ENCODE measurements at places on chromosomes 16 and 17.

DNA sequence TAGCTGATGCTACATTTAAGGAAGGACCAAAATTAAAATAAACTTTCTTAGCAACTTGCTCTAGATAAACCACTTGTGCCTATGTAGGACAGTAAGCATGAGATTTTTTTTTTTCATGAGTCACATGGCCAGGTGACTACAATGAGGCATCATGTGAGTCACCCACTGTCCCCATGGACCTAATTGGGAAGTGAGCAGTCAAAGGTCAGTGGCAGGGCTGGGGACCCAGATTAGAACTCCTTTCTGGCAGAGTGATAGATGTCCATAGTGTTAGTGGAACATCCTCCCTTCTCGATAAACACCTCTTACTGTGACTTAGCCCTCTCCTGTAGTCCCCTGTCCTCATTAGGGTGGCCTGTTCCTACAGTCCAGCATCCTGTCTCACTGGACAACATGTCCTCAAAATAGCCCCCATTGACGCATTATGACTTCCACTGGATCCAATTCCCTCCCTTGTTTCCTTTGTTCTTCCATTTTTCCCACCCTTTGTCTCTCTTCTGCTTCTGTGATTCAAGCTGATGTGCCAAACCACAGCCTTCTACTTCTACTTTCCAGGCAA, 12.4 kb downstream of the ITGB3 start:
- DNase-seq: no peak

DNA sequence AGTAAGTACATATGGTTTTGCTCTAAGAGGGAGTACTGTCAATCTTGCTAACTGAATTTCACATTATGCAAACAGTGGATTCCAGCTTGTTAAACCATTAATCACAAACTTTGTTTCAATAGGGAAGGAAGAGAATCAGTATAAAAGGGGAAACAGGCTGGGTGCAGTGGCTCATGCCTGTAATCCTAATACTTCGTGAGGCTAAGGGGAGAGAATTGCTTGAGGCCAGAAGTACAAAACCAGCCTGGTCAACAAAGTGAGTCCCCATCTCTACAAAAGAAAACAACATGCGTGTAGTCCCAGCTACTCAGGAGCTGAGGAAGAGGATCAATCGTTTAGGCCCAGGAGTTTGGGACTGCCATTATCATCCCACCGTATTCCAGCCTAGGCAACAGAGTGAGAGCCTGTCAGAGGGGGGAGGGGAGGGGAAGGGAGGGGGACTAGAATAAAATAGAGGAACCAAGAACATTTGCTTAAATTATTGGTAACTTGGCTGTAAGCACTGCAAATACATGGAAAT, 65.7 kb downstream of the FBXL20 start:
- no peak for DNase-seq

DNA sequence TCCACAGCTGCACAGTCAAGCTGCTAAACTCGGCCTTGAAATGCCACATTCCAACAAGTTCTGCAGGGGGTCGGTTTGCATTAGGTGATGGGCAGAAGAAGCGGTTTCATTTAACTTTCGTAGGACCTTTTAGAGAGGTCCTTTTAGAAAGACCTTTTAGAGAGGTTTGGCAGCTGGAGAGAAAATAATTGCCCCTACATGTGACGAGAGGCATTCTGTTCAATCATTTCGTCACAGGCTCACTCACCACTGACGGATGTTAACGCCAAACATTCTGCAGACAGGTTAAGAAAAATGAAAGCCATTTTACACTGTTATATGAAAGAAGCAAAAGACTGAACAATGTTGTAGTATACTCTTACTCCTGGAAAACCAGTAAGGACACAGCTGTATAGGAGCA, 76.5 kb upstream of the ZNF423 start:
- DNase-seq: no peak

- no peak for DNase-seq
These were observed 23.8 kb upstream of the KIFC3 start for GRCh38 chr16:57826052-57826451.

DNA sequence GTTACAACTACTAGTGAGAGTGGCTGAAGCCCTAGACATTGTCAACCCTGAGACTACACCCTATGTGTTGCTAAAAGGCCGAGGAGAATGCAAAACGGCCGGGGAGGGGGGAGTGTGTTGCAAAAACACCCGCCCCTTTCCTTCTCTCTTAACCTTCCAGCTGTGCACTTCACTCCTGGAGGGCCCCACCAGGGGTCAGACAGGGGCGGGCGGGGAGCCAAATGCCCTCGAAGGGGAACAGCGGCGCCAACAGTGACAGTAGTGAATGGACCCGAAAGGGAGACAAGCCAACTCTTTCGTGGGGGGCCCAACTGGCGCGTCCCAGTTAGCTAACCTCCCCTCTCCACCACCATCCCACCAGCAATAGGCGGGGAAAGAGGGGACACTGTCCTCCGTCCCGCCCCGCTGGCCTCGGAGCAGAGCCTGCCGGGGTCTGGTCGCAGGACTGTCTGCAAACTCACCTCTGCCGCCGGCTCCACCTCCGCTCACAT, 352 bp downstream of the MARF1 start:
- DNase-seq: peak; percentile 83

- DNase-seq: peak; percentile 95
These were observed at the start of gene TSR1 for GRCh38 chr17:2336215-2336851. Gene TSR1 (minus strand): TSS chr17:2336457. CDS start chr17:2336427, 30 bp downstream.

- DNase-seq: no peak
These were observed 34.9 kb upstream of the LGALS9 start for GRCh38 chr17:27596096-27596495.

- DNase-seq: no peak
These were observed 70.3 kb downstream of the PMP22 start for GRCh38 chr17:15194859-15195277.

DNA sequence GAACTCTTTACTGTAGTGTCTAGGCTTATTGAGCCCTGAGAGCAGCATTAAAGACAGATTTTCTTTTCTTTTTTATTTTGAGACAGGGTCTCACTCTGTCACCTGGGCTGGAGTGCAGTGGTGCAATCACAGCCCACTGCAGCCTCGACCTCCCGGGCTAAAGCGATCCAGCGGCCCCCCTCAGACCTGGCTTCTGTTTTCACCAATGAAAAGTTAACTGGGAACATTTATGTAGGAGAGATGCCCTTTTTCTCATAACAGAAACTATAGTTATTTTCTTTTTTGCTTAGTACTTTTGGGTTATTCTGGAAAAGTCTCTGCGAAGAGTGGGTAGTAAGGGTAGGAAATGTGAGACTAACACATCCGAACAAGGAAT, 1.5 kb downstream of the MAP1LC3B start:
- DNase-seq: no peak

DNA sequence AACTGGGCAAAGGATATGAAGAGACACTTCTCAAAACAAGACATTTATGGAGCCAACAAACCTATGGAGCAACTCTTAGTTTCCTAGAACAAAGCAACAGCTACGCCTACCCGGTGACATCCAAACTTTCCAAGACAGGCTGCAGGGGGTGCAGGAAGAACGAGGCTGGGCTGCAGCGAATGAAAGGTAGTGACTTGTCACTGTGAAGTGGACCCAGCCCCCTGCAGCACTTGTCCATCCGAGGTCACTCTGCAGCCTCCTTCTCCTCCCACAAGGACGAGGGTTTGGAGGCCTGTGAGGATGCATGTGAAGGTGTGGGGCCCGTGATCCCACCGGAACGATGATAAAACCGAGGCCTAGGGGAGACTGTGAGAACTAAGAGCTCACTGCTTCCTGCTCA, 192.6 kb upstream of the RPL38 start:
- no peak for DNase-seq

DNA sequence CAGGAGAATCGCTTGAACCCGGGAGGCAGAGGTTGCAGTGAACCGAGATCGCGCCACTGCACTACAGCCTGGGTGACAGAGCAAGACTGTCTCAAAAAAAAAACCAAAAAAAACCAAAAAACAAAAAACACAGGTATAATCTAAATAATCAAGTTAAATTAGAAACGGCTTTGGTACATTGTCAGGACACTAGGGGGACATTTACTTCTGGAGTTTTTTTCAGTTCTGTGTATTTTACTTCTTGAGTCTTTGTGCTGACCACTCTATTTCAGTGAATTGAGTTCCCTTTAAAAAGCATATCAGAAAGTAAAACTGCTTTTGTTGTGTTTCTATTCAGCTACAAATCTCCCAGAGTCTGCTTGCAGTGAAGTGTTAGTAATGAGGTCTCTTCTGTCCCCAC, 36.3 kb downstream of the DHRS7B start:
- no peak for DNase-seq

- no peak for DNase-seq
These were observed 28.5 kb downstream of the TNS4 start for GRCh38 chr17:40472733-40473452.

- no peak for DNase-seq
These were observed 79.3 kb downstream of the VMP1 start for GRCh38 chr17:59786536-59787319.

DNA sequence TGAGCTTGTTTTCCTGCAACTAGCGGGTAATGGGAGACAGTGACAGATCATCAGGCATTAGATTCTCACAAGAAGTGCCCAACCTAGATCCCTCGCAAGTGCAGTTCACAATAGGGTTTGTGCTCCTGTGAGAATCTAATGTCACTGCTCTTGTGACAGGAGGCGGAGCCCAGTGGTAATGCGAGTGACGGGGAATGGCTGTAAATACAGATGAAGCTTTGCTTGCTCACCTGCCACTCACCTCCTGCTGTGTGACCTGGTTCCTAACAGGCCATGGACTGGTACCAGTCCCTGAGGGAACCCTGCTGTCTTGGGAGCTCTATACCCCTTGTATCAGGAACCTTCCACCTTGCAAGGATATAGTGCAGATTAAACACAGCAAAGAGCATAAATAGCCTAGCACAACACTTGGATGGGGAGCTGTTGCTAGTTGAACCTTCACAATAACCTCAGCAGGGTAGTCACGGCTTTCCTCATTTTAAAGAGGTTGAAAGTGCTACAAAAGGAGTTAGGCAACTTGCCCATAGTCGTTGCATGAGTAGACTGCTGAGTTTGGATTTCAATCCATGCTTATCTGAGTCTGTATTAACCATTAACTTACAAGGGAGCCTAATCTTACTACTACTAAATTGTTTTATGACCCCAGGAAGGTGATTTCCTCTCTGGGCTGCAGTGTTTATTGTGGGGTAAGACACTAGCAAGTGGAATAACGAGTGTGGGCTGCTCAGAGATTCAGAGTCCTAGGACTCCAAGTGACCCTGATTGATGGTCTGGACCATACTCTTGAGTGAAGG, 156.6 kb upstream of the ZFHX3 start:
- no peak for DNase-seq

DNA sequence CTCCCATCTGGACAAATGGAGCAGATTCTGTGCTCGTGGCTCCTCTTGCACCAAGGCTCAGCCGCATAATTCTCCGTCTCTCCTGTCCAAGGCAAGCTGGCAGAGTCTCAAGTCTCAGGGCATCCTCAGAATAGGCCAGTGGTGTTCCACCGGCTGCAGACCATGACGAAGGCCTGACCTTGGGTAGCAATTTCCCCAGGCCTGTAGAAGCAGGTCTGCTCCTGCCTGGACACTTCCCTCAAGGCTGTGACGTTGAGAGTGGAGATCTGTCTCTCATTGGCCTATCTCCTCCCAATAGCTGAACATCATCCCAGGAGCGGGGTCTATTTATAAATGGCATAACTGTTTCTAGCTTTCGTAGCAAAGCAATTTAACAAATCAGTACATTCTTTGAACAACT, 33.3 kb upstream of the SRSF1 start:
- DNase-seq: no peak

GRCh38 chr17:72465191-72466024, 344.6 kb downstream of the SOX9 start:
- DNase-seq: no peak

DNA sequence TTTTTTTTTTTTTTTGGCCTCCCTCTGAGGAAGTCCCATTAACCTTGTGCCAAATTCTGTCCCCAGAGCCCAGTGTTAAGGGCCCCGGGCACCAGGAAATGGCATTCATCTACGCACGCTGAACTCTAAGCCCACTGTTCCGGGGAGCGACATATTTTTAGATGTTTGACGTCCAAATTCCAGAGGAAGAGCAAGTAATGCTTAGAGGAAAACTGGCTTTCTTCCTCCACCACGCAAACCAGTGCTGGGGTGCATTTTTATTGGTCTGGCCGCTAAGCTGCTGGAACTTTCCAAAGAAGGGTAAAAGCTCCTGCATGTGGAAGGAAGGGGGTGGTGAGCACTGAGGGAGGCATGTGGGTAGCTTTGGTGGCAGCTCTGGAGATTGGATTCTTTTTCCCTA, 8.3 kb downstream of the WFDC1 start:
- no peak for DNase-seq

DNA sequence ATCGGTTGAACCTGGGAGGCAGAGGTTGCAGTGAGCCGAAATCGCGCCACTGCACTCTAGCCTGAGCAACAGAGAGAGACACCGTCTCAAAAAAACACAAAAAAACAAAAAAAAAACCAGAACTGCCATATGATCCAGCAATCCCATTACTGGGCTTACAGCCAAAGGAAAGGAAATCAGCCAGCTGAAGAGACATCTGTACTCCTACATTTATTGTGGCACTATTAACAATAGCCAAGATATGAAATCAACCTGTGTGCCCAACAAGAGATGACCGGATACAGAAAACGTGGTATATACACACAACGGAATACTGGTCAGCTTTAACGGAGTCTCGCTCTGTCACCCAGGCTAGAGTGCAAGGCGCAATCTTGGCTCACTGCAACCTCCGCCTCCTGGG, 14.6 kb downstream of the FANCA start:
- DNase-seq: no peak

DNA sequence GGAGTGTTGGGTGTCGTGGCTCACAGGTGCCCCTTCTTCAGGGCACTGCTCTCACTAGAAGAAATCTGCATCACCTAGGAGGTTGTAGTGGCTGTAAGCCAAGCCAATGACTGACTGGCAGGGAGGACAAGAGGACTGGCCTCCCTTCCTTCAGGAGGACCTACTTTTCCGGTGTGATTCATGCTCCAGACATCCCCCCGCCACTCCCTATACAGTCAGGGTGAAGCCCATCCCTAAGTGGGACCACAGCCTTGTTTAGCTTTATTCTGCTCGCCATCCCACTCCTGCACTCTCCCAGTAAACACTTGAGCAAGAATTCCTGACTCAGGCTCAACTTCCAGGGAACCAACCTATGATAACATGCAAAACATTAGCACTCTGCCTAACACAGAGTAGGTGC, 67.0 kb downstream of the PLCG2 start:
- DNase-seq: no peak

DNA sequence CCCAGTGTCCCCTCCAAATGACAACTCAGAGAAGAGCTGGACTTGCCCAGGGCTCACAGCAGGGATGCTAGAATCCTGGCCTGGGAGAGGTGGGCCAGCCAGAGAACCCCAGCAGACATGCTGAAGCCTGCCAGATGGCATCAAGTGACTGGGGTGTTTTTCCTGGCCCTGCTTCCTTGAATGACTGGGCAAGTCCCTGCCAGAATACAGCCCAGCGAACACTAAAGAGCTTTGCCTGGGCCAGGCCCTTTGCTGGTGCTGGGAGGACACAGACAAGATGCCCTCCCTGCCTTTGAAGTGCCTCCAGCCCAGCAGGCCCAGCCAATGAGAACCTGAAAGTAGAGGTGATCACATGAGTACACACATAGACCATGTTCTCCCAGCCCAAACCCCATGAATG, 11.5 kb downstream of the ZNF319 start:
- DNase-seq: no peak

- DNase-seq: no peak
These were observed 5.0 kb upstream of the MEIOC start for GRCh38 chr17:44651228-44651627.

- DNase-seq: no peak
These were observed 335.9 kb upstream of the TNRC6C start for GRCh38 chr17:77622647-77623046.
